ENCODE measurements at places on chromosomes 2 and 18.

- DNase-seq, result no peak
These were observed 480.6 kb upstream of the HS6ST1 start for GRCh38 chr2:128799284-128799552.

GRCh38 chr2:240269886-240270285 is 129.4 kb upstream of the OTOS start:
- no peak for DNase-seq

DNA sequence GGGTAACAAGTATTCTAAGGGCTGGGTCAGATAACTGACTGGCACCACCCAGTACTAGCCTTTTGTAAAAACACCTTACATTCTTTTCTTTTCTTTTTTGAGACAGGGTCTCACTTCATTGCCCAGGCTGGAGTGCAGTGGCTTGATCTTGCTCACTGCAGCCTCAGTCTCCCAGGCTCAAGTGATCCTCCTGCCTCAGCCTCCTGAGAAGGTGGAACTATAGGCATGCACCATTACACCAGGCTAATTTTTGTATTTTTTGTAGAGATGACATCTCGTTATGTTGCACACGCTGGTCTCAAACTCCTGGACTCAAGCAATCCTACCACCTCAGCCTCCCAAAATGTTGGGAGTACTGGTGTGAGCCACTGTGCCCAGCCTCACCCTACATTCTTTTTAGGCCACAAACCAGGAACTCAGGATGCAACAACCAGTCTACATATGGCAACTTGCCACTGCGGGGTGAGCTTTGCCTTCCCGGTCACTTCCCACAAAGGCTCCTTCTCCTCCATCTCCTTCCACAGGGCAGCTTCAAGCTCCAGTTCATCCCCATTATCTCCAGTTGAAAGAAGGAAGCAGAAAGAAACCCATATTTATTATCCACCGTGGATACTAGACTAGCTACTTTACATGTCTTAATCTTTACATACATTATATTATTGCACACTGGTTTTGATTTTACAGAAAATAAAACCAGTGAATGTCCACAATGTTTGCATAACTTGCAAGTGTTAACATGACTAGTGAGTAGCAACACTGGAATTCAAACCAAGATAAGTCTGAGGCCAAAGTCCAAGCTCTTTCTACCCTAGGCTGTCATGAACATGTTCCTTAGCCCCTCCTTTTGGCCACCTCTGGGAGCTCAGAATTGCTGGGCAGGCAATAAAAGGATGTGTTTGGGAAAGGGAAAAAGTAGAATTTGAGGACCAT is 23.7 kb upstream of the AP1S3 start:
- DNase-seq, result no peak

DNA sequence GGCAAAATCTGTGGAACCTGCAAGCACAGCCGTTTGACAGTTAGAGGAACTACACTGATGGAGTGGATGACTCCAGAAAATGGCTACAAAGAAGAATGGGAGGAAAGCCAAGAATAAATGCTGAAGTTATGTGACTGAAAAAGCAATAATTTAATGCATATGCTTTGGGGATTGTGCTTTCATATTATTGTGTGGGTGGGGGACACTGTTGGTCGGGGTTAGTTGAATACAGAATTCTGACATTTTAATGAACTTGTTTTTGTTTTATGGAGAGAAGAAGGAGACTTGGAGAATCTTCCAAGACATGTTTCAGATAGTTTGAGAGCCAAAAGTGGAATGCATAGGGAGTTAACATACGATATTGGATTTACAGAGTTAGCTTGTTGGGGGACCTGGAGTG is 68.5 kb downstream of the NRP2 start:
- DNase-seq, result no peak

DNA sequence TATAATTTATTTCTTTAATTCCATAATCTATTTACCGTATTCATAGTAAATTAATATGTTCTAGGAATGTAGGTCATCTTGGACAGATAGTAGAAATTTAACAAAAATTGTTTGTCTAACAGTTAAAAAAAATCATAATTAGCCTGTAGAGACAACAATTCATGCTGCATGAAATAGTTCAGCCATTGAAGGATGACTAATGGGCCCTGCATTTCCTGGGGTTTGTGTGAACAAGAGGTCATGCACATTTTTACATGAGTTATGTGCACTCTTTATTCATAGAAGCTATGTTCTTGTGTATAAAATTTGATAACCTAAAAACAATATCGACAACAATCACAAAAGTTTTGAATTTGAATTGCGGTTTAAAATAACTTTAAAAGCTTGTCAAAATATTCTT is 1663.6 kb downstream of the SUCLG1 start:
- DNase-seq, result no peak
